ENCODE measurements at places on chromosomes 16 and 17.

DNA sequence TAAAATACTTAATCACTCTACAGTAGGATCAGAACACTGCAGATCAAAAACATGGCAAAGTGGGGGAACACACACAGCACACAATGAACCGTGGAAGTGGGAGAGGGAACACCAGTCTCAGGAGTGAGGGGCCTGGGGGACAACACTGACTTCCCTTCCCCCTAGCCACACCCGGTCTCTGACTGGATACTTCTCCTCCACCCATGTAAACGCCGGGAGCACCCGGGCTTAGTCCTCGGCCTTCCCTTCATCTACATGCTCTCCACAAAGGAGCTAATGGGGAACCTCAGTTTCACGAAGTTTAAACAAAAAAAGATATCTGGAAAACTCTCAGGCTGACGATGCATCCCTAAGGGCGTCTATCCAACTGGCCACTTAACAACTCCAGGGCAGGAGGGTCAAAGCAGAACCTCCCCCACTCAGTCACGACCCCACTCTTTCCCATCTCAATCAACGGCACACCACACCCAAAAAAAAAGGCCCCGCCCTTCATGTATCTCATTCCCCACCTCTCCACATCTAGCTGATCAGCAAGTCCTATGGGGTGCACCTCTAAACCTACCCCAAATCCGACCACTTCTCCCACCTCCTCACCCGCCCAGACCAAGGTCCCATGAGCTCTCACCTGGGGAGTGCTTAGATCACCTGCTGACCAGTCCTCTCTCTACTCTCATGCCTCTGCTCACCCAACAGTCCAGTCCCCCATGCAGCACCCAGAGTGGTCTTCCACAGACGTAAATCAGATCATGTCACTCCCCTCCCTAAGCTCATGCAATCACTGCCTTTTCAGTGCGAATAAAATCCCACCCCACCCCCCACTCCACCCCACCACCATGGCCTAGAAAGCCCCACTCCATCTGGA lies 7.4 kb downstream of the ZDHHC7 start:
- DNase-seq: peak; percentile 29

DNA sequence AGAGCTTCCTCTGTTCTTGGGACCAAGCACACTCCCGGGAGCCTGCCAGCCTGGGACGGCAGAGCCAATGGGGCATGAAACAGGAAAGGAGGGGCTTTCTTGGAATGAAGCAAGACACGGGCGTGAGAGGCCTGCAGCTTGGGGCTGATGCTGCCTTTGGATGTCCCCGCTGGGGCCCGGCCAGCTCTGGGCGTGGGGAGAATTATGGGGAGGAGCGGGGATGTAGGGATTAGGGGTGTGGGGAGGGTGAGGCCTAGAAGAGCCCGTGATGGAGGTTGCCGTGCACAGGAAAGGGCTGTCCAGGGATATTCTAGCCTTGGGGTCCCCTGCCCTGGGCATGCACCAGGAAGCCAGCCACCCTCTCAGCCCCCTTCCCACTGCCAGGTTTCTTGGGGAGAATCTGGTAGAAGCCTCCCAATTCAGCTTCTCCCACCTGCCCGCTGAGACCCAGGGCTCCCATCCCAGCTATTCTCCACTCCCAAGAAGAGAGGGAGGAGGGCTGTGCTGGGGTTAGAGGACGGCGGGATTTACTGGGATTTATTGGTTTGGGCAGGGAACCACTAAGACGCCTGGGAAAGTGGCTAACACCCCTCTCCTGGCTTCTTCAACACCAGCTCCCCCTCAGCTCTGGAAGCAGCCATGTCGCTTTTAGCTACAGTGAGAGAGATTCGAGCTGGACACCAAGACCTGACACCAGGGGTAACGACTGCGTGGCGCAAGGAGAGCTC lies 20.0 kb upstream of the NXPH3 start:
- DNase-seq: no peak

- DNase-seq: no peak
Observed at GRCh38 chr17:44931376-44931775, 16.1 kb upstream of the GFAP start.

DNA sequence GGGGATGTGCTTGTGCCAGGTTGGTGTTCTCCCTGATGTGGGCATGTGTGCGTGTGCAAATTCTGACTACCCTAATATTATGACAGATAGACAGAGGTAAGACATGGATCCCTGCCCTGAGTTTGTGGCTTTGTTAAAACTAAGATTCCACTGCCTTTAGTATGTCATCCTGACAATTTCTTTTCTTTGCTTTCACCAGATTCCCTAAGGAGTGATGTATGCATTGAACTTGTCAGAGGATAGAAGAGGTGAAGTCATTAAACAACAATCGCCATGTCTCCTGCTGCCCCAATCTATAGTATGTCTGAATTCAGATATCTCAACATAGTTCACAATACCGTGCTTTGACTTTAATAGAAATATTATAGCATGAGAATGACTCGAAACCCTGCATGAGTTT lies 137.1 kb upstream of the ELAC2 start:
- no peak for DNase-seq

- DNase-seq: no peak
Observed at GRCh38 chr16:84427553-84427952, 59.2 kb downstream of the ATP2C2 start.
